ENCODE measurements at places on chromosomes 7 and 10. TPM values are rescaled to one million over a fixed set of nuclear protein-coding genes. Genes with fewer than 3 reads are reported as not detected.

DNA sequence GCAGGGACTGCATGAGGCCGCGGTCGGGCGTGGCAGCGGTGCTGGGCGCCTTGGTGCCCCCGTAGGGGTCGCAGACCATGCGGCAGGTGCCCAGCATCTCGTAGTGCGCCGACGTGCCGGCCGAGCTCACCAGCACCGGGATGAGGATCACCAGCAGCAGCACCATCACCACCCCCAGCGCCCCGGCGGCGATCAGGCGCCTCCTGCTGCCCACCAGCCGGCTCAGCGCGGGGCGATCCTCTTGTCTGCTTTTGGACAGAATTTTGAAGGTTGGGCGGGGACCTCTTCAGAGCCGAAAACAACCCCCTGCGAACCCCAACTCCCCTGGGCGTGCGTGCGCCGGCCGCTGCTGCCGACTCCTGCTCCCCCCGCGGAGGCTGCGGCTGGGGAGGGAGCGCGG is 779 bp downstream of the C1QL3 start:
- peak; percentile 19 for DNase-seq
- peaks cover 2% of the 10 kb centered on the region for H3K36me3 ChIP-seq
- H3K27me3 ChIP-seq, result peaks cover 76% of the 10 kb centered on the region
- H3K27ac ChIP-seq, result no peak overlapping the region

DNA sequence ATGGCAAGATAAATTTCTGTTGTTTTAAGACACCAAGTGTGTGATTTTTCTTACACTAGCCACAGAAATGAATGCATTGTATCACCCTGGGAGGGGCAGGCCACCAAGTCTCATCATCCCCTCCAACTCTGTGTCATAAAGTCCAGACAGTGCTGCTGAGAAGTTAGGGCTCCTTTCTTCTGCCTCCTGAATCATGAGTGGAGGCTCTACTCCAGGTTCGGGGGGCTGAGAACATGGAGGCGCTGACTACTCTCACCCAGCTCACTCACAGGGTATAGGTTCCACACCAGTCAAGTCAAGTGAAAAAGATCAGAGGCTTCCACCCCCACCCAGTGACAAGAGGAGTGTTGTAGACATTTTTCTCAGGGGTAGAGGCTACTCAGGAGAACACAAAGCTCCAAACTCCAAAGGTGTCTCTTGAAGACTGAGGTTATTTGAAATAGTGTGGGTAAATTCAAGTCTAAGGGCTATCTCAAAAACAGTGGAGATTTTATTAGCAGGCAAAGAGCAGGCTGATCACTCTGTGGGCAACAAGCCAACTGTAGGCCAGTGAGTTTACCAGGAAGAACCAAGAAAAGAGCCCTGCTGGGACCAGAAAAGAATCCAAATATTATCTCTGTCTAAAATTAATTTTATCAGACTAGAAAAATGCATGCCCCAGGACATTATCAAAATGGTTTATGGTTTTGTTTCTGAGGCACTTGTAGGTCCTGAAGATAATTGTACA is 118.6 kb upstream of the RET start:
- no peak for DNase-seq
- H3K4me1 ChIP-seq, result no peaks in the 10 kb centered on the region
- no peak overlapping the region for H3K27ac ChIP-seq
- no peaks in the 10 kb centered on the region for H3K36me3 ChIP-seq
- peaks cover 13% of the 10 kb centered on the region for H3K27me3 ChIP-seq
- no peak overlapping the region for H3K4me3 ChIP-seq

GRCh38 chr10:48257407-48257961 is 17.0 kb downstream of the FRMPD2 start:
- H3K27ac ChIP-seq, result no peak overlapping the region
- H3K4me1 ChIP-seq, result peaks cover 9% of the 10 kb centered on the region
- no peaks in the 10 kb centered on the region for H3K36me3 ChIP-seq
- H3K27me3 ChIP-seq, result peaks cover 3% of the 10 kb centered on the region

DNA sequence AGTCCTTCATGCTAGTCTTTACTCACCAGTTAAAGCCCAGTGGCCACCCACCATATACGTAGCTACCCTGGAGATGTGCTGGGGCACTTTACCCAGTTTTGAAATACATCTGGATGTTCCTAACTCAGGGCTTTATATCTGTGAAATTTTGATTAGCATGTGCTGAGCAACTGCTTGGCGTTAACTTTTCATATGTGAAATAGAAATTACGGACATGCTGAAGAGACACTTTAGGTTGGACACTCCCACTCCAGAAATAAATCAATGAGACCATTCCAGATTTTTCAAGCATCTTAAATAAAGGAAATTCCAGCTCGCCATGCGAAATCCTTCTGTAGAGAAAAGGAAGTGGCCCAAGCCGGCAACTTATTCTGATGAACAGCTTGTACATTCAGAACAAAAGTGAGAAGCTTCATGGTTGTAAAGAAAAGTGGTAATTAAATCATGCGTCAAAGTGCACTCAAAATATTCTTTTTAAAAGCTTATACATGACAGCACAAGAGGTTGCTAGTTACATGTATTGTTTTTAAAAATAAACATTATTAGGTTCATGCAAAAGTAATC is 153.5 kb upstream of the ITGB1 start:
- H3K27ac ChIP-seq, result no peak overlapping the region
- H3K36me3 ChIP-seq, result no peaks in the 10 kb centered on the region
- no peak for DNase-seq
- peaks cover 9% of the 10 kb centered on the region for H3K4me1 ChIP-seq
- no peak overlapping the region for H3K4me3 ChIP-seq

DNA sequence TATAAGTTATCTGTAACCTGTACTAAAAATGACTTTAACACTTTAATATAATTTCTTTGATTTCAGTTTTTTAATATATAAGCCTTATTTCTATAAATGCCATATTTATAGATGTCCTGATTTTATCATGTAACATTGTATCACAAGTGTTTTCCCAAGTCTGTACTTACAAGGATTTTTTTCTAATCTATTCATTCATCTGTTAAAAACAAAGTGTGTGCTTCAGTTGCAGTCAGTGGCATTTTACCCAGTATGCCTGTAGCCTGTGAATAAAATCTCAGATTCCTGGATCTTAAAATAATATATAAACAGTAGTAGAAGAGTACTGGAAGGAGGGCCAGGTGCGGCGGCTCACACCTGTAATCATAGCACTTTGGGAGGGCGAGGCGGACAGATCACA is 17.4 kb downstream of the PRKRIP1 start:
- no peaks in the 10 kb centered on the region for H3K4me1 ChIP-seq
- no peak overlapping the region for H3K27ac ChIP-seq
- no peaks in the 10 kb centered on the region for H3K27me3 ChIP-seq

DNA sequence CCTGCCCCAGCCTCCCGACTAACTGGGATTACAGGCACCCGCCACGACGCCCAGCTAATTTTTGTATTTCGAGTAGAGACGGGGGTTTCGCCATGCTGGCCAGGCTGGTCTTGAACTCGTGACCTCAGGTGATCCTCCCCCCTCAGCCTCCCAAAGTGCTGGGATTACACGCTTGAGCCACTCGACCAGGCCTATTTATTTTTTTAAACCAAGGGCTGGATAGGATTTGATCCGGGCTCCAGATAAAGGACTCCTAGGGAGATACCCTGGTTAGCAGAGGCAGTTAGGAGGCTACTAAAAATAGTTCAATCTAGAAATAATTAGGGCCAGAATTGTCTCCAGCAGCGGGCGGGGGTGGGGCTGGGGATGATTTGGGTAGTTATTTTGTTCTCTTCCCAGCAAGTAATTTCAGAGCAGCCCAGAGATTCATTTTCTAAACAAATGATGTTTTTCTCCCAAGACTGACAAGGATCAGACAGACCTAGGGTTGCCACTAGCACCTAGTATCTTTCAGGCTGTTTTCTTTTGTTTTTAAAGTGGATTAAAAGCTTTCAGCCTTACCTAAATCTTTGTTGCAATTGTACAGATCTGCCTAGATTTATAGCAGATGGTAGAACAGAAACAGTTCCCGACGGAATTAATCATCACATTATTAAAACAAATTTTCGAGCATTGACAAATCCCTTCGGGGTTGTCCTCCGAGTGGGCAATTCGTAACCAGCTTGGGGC is 859 bp upstream of the SMC3 start:
- DNase-seq, result no peak
- H3K36me3 ChIP-seq, result peaks cover 2% of the 10 kb centered on the region
- H3K27ac ChIP-seq, result peak overlapping the region; percentile 100
- H3K4me1 ChIP-seq, result peaks cover 33% of the 10 kb centered on the region
- no peaks in the 10 kb centered on the region for H3K27me3 ChIP-seq
- H3K4me3 ChIP-seq, result peak overlapping the region; percentile 98

DNA sequence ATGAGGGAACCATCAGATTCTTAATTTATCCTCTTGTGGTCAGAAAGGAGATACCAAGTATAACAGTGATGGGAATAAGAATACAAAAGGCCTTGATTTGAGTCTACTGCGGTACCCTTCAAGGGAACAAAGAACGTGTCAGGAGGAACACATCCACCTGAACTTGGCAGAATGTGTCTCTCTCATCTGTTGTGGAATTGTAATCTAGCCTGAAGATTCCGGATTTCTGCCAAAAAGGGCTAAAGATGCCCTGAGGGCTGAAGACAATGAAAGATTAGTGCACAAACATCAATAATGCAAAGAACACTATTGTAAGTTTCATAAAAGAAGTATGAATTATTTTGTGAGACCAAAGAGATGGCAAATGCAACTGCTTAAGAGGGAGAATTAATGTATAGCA is 134.8 kb downstream of the RELN start:
- no peaks in the 10 kb centered on the region for H3K36me3 ChIP-seq
- no peaks in the 10 kb centered on the region for H3K4me1 ChIP-seq
- H3K27me3 ChIP-seq, result peaks cover 55% of the 10 kb centered on the region
- H3K27ac ChIP-seq, result no peak overlapping the region
- no peak overlapping the region for H3K4me3 ChIP-seq

GRCh38 chr10:72615970-72616369 is 9.9 kb downstream of the MICU1 start:
- no peaks in the 10 kb centered on the region for H3K27me3 ChIP-seq
- no peak for DNase-seq
- H3K4me1 ChIP-seq, result peaks cover 11% of the 10 kb centered on the region
- peaks cover 14% of the 10 kb centered on the region for H3K36me3 ChIP-seq
- H3K27ac ChIP-seq, result no peak overlapping the region
- no peak overlapping the region for H3K4me3 ChIP-seq

DNA sequence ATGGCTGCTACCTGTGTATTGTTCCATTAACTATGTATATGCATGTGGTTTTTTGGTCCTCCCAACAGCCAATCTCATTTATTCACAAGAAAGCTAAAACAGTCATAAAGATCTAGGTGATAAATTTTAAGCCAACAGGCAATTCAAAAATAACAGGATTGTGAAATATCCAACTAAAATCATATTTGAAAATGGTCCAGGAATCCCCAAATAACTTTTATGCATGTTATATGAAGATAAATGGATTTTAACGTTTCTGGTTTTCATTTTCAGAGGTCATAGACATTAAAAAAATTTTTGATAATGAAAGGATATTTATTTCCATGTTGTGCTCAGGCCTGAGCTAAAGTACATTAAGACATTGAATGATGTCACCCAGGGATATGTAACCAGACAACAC is 96.8 kb upstream of the JAZF1 start:
- peaks cover 5% of the 10 kb centered on the region for H3K27me3 ChIP-seq
- no peak overlapping the region for H3K4me3 ChIP-seq
- peaks cover 9% of the 10 kb centered on the region for H3K4me1 ChIP-seq
- no peak overlapping the region for H3K27ac ChIP-seq

GRCh38 chr7:114302858-114303257 is 111.8 kb upstream of the FOXP2 start:
- no peaks in the 10 kb centered on the region for H3K36me3 ChIP-seq
- H3K27me3 ChIP-seq, result no peaks in the 10 kb centered on the region

DNA sequence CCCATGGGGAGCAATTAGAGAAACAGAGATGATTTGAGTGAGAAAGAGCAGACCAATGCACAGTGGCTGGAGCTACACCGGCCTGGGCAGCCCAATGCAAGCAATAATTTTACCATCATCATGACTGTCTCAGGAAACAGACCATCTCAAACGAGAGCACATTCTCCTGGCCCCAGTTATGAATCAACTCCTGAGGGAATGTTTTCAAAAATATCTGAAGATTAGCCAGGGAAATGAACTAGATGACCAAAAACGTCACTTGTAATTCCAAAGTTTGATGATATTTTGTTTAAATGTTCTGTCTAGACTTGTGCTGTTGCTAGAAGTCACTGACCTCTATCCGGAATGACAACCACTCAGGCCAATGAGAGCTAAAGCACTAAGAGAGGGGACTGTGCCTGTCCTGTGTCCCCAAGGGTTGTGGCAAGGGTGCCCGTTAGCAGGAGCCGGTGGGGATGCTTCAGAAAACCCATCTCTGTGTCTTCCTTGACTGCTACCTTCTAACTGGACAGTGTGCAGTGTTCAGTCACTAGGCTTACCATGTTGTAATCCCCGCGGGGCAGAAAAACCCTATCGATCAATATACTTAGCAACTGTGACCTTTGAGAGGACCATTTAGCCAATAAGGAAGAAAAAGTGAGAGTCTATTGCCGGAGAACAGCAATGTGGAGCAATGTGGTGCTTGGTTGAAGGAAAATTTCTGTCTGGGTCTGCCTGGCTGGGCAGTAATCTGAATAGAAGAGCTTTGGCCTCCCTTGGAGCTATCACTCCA is 202.4 kb downstream of the ADAM12 start:
- no peaks in the 10 kb centered on the region for H3K36me3 ChIP-seq
- H3K27me3 ChIP-seq, result peaks cover 16% of the 10 kb centered on the region
- no peak for DNase-seq
- no peak overlapping the region for H3K27ac ChIP-seq

DNA sequence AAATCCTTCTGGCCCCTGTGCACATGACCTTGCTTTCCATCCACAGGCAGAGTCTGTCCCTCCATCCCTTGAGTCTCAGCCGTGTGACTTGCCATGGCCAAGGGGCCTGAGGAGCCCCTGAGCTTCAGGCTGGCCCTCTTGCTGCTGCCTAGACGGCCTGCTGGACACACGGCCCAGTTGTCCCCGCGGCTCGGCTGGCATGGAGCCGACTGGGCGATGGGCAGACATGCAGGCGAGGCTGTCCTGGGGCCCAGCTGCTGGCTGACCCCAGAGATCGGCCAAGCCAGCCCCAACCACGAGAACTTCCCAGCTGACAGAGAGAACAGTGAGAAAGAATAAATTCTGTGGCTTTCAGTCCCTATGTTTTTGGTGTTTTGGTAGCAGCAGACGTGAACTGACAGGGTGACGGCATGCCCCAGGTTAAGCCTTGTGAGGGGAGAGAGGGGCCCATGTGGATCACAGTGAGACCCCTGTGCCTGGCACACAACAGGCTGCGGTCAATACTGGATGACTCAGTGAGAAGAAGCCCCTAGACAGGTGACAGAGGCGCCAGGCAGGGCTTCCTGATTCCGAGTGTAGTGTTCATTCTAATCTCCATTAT is 11.7 kb downstream of the PRKAG2 start:
- no peak for DNase-seq
- H3K36me3 ChIP-seq, result no peaks in the 10 kb centered on the region
- peaks cover 7% of the 10 kb centered on the region for H3K4me1 ChIP-seq

Gene WASL
- total RNA-seq, result 38.2 TPM

Gene GATAD1
- total RNA-seq, result 51.0 TPM

Gene ICA1
- 61.7 TPM for total RNA-seq

Gene RADIL
- total RNA-seq, result 2.0 TPM

Gene NYAP1
- 4.6 TPM for total RNA-seq

Gene UCMA
- not detected for total RNA-seq

Gene CALML3
- total RNA-seq, result not detected

Gene KIAA1217
- total RNA-seq, result 117 TPM

Gene HECTD2
- 33.1 TPM for total RNA-seq

Data from progenitor cell of endocrine pancreas (in vitro differentiated cells).